ENCODE measurements at places on chromosomes 5 and 9.

DNA sequence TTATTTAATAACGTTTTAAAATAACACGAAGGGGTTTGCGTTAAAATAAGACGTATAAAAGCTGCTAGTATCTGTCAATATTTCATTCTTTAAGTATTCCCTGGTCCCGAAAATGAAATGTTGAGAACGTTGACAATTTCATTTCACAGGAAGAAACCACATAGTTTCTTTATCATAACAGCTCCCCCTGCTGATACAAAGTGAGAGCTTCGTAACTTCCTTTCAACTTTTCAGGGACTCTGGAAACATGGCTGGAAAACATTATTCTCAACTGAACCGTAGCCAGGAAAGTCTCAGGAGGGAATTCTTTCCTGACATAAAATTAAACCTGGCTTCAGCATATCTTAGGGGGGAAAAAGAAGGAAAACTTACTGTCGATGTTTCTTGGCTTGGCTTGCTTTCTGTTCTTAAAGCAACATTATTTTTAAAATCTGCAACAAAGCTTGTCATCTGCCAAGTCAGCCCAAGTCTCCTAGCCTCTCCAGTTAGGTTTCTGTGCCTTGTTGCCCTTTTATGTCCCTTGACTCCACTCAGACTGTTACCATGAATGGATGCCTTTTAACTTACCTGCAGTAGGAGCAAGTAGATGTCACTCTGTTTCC is 122.9 kb upstream of the DAB2 start:
- DNase-seq = no peak

DNA sequence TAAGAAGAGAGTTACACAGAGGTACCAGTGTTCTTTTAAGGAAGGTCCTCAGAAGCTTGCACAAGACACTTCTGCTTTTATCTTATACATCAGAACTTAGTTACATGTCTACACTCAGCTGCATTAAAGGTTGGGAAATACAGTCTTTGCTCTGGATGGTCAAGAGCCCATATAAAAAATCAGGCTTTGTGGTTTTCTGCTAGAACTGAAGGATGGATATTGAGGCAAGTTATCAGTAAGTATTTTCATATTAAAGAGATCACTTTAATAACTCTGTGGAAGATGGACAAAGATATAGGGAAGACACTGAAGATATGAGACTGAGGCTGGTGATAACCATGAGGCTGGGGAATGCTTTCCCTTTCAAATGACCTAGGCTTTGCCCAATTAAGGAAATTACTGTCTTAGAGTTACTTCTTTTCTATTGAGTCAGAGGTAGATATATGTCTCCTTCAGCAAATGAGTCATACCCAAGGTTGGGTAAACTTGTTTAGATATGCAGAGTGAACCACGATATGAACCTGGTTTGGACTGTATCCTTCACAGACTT is 87.0 kb upstream of the TNC start:
- no peak for DNase-seq

DNA sequence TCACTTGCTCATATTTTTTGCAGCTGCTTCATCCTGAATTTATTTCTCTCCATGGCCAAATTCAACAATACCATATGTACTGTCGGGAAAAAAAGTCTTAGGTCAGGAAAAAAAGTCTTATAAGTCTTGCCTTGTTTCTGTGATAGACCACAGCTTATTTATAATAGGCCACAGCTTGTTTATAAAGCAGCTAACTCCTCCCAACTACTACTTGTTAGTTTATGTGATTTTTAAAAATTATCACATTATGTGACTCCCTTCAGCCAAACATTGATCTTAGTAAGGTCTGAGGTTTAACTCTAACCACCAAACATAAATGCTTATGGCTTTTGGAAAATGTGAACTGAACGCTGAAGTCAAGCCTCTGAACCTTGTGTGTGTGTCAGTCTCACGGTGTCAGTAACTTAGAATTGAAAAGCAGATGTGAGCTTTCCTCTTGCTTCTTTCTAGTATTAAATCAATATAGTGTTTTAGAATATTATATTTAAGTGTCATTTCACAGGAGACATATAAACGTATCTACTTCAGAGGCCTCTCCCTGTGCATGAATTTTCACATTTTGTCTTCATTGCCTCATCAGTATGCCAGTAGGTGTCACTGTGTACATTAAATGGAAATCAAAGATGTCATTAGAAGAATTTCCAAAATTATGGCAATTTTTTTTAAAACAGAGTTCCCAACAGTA is 51.3 kb downstream of the SNX24 start:
- DNase-seq = no peak

DNA sequence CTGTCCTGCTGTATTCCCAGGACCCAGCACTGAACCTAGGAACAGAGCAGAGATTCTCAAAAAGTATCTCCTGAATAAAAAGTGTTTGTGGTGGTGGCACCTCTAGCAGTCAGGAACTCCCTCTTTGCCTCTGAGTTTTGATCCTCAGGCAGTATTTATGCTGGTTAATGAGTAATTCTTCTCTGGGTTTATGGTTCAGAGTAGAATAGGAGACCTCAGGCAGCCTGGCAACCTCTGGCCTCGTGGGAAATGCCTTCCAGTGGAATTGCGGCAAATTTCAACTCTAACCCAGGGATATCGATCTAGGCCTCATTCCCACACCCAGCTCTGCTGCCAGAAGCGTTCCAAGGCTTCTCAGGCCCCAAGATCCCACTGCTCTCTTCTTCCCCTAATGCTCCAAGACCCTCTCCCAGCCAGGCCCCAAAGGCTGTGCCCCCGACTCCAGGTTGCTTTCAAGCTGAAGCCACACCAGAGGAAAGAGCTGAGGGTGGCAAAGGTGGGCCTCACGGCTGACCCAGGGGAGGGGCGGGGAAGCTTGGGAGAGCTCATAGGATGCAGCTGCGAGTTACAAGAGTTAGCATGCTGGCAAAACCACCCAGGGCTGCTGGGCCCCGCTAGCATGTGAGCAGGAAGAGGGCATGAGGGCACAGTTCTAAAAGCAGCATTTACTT is 10.9 kb upstream of the HDHD3 start:
- DNase-seq = no peak

GRCh38 chr9:124074746-124075145 is 63.2 kb downstream of the LHX2 start:
- no peak for DNase-seq

GRCh38 chr5:139660105-139660922 is 12.2 kb downstream of the CXXC5 start:
- no peak for DNase-seq

GRCh38 chr5:135978993-135979392 is 24.2 kb upstream of the LECT2 start:
- no peak for DNase-seq

GRCh38 chr5:142404046-142404477 is 79.2 kb upstream of the SPRY4 start:
- no peak for DNase-seq

DNA sequence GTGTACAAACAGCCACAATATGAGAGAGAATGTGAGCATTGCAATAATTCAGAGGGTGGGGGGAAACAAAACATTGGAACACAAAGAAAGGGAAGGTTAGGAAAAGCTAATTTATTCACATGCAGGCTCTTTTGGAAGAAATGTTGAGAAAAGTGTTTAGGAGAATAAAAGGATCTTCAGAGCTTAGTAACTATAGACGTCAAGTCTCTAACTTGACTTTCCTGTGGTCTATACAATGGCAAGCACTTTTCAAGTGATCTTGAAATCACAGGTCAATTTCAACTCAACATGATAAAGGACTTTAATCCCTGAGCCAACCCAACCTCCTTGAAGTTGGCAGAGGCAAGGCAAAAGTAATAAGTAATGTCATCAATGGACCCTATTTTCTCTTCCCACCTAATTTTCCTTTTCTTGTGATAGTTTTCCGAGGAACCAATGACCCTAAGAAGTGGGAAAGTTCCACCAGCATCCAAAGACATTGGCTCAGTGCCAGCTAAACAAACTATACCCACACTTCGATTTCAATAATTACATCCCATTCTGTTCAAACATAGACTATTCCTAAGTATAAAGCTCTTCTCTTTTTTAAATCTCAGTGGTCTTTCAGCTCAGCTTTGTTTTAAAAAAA is 23.7 kb downstream of the RFK start:
- no peak for DNase-seq

DNA sequence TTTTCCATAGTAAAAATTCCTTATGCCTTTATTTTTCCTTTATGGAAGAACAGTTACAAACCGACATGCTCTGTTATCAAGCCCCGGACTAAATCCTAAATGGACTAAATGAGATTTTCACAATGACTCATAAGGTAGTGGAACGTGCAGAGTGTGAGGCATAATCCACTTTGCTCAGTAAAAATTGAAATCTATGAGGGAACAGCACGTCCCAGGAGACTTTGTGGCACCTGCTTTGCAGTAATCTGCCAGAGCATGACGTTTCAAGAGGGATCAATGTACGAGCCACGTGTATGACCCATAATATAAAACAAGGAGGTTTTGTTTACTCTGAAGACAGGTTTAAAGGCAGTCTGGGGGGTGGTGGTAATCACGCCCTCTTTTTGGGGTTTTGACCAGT is 83.8 kb upstream of the GNA14 start:
- no peak for DNase-seq

GRCh38 chr5:151673421-151673820 is 13.3 kb downstream of the SPARC start:
- DNase-seq = no peak

DNA sequence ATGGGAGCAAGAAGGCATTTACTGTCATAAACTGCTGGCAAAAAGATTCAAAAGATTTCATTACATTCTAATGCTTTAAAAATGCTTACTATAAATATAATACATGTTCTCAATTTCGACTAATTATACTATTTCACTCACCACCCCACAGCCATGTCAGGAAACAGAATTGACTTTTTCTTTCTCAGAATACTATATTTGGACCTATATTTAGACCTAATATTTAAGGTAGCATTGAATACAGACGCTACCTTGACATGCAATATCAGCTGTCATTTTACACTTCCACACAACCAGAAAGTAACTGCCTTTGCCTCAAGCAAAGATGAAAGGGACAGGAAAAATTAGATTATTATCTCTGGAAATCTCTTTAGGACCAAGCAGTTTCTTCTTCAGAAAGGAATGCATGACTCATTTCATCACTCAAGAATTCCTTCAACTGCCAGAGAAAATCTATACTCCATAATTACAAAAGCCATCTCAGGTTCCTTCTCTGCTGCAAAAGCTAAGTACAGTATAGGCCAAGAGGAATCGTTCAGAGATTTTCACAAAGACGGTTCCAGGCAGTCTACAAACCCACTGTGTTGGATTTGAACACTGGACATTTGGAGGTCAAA is 11.8 kb upstream of the UBE2QL1 start:
- DNase-seq = no peak

DNA sequence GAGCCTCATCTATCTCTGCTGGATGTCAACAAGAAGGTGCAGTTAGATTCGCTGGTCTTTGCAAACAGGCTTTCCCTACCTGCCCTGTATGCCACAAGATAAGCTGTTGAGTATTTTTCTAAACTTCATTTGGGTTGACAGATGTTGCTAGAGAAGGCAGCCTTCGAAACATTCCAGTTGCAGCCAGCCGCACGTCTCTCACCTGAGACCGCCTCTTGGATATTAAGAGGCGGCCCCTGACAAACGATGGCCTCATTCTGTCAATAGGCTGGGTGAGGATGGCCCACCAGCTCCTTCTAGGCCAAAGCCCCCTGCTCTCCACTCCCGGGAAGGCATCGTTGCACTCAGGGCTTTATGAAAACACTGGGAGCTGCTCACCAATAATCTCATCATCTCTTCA is 181.6 kb downstream of the DAB2IP start:
- DNase-seq = no peak

GRCh38 chr9:126393876-126394275 is 67.2 kb downstream of the MVB12B start:
- no peak for DNase-seq

GRCh38 chr5:108028412-108028811 is 353.5 kb downstream of the FBXL17 start:
- DNase-seq = no peak

- DNase-seq = no peak
Measured at GRCh38 chr9:13962006-13962405, 351.9 kb downstream of the NFIB start.

- no peak for DNase-seq
Measured at GRCh38 chr5:150227606-150228273, 37.9 kb downstream of the SLC6A7 start.

DNA sequence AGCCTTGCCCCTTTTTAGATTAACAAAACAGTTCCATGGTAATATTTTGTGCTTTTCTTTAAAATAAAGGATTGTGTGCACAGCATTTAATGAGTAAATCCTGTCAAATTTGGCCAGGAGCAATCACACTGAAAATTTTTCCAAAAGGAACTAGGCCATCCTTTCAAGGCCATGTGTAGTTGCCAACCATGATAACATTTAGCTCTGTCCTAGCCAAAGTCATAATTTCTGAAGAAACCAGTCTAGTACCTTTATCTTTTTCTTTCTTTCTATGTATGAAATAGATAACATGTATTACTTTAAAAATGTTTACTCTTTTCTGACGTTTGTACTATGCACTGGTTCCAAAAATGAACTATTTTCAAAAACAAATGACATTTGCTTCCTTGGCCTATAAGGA is 143.7 kb downstream of the PBX3 start:
- DNase-seq = no peak

DNA sequence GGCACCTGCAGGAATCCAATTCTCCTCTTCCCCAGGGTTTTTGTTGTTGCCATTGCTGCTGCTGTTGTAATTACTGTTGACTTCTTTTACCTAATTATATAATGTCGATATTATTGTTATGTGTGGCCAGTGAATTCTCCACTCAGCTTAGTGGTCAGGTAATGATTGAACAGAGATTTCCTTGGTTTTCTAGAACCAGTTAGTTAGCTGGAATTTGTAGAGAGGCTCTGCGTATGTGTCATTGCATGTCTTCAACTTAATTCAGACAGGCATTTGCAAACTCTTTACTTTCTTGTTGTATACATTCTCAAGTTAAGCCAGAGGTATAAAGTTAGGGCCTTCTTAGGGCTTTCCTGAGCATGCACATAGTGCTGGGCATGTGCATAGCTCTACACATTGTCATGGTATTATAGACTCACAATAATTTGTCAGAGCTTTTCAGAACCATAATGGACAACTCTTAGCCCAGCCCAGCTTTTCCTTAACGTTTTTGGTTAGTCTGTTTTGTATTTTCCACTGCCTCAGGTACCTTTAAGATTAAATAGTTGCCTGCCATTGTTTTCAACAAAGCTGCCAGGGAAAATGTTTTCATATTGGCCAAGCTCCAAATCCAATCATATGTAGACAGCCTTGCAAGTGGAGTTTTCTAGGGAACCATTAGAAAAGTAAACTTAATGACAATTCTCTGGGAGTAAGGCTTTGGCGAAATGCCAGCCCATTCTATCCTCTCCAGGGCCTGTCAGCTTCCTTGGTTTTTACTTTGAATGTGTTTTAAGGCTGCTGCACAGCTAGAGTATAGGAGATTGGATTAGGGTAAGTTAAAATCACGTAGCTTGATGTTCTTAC is 68.1 kb downstream of the UBE2R2 start:
- DNase-seq = no peak

- DNase-seq = no peak
Measured at GRCh38 chr9:76349865-76350264, 44.4 kb downstream of the RFK start.

GRCh38 chr5:125578551-125578950 is 832.1 kb upstream of the ZNF608 start:
- no peak for DNase-seq

- no peak for DNase-seq
Measured at GRCh38 chr5:153122403-153122802, 368.1 kb upstream of the GRIA1 start.

GRCh38 chr9:37447111-37447510 is 18.1 kb downstream of the ZBTB5 start:
- no peak for DNase-seq

GRCh38 chr9:127898433-127899127 is 823 bp downstream of the ST6GALNAC6 start:
- no peak for DNase-seq

GRCh38 chr9:76431601-76432000 is 27.4 kb upstream of the GCNT1 start:
- DNase-seq = no peak

GRCh38 chr5:166909926-166910325 is 1381.5 kb upstream of the WWC1 start:
- DNase-seq = no peak
